ENCODE measurements at places on chromosomes 1 and 21. TPM values are rescaled to one million over a fixed set of nuclear protein-coding genes. Genes with fewer than 3 reads are reported as not detected.

Gene S100A5
- total RNA-seq: not detected

Gene RHEX
- not detected for total RNA-seq

Gene LORICRIN
- total RNA-seq: not detected

Gene AADACL3
- not detected for total RNA-seq

Gene C1orf116
- 2.6 TPM for total RNA-seq

Gene RYR2
- total RNA-seq: 0.18 TPM

Gene URB2
- 31.3 TPM for total RNA-seq

Gene SPRR2E
- not detected for total RNA-seq

Gene SFN
- 3.1 TPM for total RNA-seq

Gene C1orf226
- total RNA-seq: 1.4 TPM

Gene S100A12
- total RNA-seq: not detected

Gene TNNT2
- total RNA-seq: not detected

Gene TEX38
- total RNA-seq: not detected

Gene SPRR2B
- total RNA-seq: not detected

Gene GJC2
- 0.62 TPM for total RNA-seq

Gene CYP4B1
- total RNA-seq: 0.69 TPM

Gene CLDN14
- not detected for total RNA-seq

Gene ALPL
- total RNA-seq: 0.38 TPM

Gene USH2A
- not detected for total RNA-seq

Gene TMEM125
- total RNA-seq: not detected

Gene CFHR1
- not detected for total RNA-seq

Gene TRABD2B
- total RNA-seq: not detected

Gene RIMS3
- 1.2 TPM for total RNA-seq

Gene CASQ2
- not detected for total RNA-seq

Gene FCRLB
- total RNA-seq: 3.1 TPM

Gene DNM3
- 0.16 TPM for total RNA-seq

Gene AGT
- 0.40 TPM for total RNA-seq

Gene TMPRSS15
- not detected for total RNA-seq

Gene SASS6
- total RNA-seq: 18.7 TPM

Gene CRABP2
- 1.6 TPM for total RNA-seq

Gene SPRR1A
- not detected for total RNA-seq

Gene KCNJ9
- total RNA-seq: not detected

Gene CD2
- total RNA-seq: 0.16 TPM

Gene OR2L8
- not detected for total RNA-seq

Gene HSF2BP
- 0.22 TPM for total RNA-seq

Gene PLEKHN1
- total RNA-seq: 1.5 TPM

Gene CD1E
- total RNA-seq: not detected

Gene KCNK2
- total RNA-seq: 0.42 TPM

Gene BSND
- not detected for total RNA-seq

Gene F13B
- not detected for total RNA-seq

Gene CLDN17
- not detected for total RNA-seq

Gene MEX3A
- total RNA-seq: 13.7 TPM

Gene HORMAD1
- not detected for total RNA-seq

Measured in K562 (cell line).